Cardiac ventricle fibroblast (primary cell): ENCODE measurements at places on chromosomes 1 and 21. TPM values are rescaled to one million over a fixed set of nuclear protein-coding genes. Genes with fewer than 3 reads are reported as not detected.

LYPD8 gene
- total RNA-seq: not detected in 2 replicates

CYP4X1 gene
- total RNA-seq: 9.4 and 13.3 TPM in 2 replicates

AMY1C gene
- total RNA-seq: not detected in 2 replicates

ANKRD13C gene
- total RNA-seq: 15.1 and 17.9 TPM in 2 replicates

CAPN9 gene
- not detected in 2 replicates for total RNA-seq

ITGB2 gene
- not detected in 2 replicates for total RNA-seq

RAD54L gene
- 0.62 and 1.1 TPM in 2 replicates for total RNA-seq

LCE1F gene
- not detected in 2 replicates for total RNA-seq

AGT gene
- total RNA-seq: 4.8 and 5.8 TPM in 2 replicates

HPDL gene
- total RNA-seq: 0.83 and 2.9 TPM in 2 replicates

EXOSC10 gene
- total RNA-seq: 37.8 and 40.4 TPM in 2 replicates

RHOU gene
- 17.7 and 20.1 TPM in 2 replicates for total RNA-seq

CROCC gene
- total RNA-seq: 7.6 and 9.7 TPM in 2 replicates

SH2D1B gene
- not detected in 2 replicates for total RNA-seq

KCNK1 gene
- 2.3 and 3.7 TPM in 2 replicates for total RNA-seq

MPL gene
- total RNA-seq: not detected in 2 replicates

RAB42 gene
- total RNA-seq: 3.2 and 6.8 TPM in 2 replicates
